Suppressor macrophage treated with lipopolysaccharide for 1 hour (primary cell): ENCODE measurements at places on chromosomes 6 and 20.

DNA sequence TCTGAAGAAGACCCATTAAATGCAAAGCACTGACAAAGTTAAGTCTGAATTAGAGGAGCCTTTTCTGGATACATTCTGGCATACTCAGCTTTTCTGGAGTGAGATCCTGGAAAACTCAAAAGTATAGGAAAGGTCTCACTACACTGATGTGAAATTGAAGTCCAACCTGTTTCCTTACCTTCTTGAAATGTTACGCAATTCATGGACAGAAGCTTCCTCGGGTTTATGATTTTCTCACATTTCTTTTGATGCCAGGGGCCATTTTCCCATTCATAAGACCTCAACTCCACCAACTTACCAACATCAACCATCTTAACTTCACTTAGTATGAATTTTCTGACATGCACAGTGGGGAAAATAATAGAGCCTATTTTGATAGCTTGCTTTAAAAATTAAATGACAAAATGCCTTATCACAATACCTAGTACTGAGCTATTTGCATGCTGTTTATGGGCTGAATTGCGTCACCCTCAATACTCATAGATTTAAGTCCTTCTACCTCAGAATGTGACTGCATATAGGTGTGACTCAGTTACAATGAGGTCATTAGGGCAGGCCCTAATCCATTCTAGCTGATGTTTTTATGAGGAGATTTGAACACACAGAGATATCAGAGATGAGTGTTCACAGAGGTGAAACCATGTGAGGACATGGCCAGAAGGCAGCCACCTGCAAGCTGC lies 73.4 kb upstream of the RAB32 start:
- DNase-seq: no peak

DNA sequence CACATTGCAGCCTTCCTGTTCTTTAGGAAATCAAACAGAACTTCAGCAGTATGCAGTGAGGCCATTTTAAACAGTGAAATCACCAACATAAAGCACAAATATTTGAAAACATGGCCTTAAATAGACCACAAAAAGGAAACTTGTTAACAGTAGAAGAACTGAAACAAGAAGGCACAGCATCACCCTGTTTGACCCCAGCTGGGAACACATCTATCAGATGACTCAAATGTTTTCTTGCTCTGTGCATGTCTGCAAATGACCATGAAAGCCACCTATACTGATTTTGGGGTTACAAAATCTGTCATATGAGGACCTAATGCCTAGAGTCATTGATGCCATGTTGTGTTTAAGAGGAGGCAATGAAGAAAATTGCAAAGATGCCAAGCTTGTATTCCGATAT lies 123.8 kb upstream of the ADGRF1 start:
- DNase-seq: peak; percentile 74

GRCh38 chr20:32355417-32355841 lies 2.7 kb upstream of the ASXL1 start:
- no peak for DNase-seq

GRCh38 chr20:44038681-44039123 lies 124.0 kb downstream of the TOX2 start:
- no peak for DNase-seq

GRCh38 chr6:152605941-152606340 lies 31.2 kb downstream of the SYNE1 start:
- no peak for DNase-seq

DNA sequence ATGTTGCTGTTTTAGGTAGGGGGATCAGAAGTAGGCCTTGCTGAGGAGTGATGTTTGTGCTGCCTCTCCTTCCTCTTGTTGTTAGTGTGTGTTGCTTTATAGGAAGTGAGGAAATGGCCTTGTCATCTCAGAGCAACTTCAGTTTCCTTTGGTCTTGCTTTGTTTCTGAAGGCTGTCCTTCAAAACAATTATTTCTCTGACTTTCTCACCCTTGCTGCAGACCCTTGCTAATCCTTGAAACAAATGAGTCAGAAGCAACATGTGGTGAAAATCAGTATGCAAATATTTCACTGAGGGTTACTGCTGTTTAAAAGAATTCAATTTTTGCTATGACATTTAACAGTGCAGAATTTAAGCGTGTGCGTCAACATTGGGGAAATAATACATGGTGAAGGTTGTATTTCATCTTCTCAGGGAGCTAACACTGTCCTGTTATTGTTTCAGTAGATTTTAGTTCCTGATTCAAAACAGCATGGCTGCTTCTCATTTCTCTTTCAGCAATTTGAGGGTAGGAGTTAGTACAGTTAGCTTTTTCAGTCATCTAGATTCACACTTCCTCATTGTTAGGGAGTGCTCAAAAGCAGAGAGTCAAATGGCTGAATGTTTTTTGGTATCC lies 13.8 kb downstream of the RNF144B start:
- DNase-seq: peak; percentile 47

- DNase-seq: no peak
Measured at GRCh38 chr6:22237526-22237925, 59.3 kb downstream of the PRL start.

- peak; percentile 91 for DNase-seq
Measured at GRCh38 chr6:73854998-73855718, 159.2 kb downstream of the CD109 start.

DNA sequence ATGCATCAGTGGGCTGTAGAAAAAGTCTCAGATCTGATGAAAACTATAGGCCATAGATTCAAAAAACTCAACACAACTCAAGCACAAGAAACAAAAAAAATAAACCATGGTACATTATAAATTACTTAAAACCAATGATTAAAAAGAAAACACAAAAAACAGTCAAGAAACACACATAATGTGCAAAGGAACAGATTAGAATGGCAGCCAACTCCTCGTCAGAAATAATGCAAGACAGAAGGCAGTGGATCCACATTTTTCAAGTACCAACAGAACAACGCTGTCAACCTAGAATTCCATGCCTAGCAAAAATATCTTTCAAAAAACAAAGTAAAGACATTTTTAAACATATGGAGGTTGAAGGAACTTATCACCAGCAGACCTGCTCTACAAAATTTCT lies 69.7 kb downstream of the PSMB1 start:
- no peak for DNase-seq
